MG63 (cell line): ENCODE measurements at places on chromosomes 16 and 17.

DNA sequence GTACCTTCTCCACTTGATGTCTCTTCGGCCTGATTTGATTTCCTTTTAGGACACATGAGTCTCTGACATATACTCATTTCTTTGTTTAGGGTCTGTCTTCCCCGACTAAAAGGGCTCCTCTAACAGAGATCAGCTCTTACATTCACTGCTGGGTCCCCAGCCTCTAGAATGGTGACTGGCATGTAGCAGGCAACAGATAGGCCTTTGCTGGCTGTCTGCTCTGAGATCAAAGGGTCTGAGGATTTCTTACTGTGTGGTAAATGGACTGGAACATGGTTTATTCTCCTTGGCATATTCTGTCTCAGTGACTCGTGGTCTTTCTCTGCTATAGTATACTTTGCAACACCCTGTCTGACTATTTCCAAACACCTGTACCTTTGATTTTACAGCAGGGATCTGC lies 16.7 kb downstream of the DNAAF1 start:
- no peak for DNase-seq

- DNase-seq: no peak
These were observed 117.2 kb upstream of the SALL1 start for GRCh38 chr16:51268237-51268636.

DNA sequence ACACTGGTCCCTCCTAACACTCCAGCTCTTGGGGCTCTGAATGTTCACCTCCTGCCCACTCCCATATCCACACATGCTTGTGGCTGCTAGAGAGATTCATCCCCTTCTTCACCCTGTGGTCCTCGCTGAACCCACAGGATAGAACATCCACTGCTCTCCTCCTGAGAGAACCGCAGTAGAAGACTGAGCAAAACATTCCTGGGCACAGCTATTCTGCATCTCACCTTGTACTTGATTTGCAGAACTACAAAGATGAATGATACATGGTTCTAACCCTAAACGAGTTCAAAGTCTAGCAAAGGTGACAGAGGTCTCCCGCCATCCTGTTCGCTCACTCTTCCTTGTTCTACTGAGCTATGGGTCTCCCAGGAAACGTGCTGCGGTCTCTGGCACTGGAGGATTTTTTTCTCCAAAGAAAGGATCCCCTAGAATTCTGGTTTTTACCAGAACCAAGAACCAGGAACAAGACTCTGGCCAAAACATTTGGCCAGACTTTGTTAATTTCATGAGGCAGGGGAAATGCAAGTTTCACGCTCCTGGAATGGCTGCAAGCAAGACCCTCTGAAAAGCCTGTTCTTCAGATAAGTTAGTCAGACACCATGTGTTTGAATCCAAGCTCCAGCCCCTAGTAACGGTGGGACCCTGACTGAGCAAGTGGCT lies 39.5 kb downstream of the TMEM114 start:
- no peak for DNase-seq

DNA sequence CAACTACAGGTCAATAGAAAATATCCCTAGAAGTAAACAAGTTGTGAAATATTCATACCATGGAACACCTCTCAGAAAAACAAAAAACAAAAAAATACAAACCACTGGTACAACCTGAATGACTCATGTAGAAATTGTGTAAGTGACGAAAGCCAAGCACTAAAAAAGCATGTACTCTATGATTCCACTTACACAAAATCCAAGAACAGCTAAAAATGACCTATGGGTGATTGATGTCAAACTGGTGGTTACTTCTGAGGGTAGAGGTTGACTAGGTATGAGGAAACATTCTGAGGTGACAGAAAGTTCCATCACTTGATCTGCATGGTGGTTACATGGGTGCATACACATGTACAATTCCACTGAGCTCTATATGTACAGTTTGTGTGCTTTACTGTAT lies 31.1 kb downstream of the DHRS7C start:
- no peak for DNase-seq

DNA sequence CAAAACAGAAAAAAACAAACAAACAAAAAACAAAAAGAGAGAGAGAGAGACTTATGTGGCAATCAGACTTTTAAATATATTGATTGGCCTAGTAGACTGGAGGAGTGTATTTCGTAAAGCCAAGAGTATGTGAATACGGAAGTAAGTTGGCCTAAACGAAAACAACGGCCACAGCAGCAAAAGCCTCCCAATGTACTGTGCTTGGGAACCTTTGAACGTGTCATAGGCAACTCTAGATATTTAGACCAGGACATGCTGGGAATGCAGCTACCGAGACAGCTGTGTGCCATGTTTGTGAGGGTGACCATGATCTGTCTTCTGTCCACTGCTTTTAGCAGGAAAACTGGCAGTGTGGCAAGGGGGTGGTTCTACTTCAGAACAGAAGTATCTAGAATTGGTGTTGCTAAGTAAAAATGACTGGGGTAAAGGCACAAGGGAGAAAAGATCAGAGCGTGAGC lies 7.4 kb downstream of the MAF start:
- no peak for DNase-seq

- no peak for DNase-seq
These were observed 41.5 kb upstream of the TOM1L1 start for GRCh38 chr17:54859187-54859586.

GRCh38 chr17:41579484-41580243 lies 7.0 kb downstream of the KRT14 start:
- peak; percentile 83 for DNase-seq

GRCh38 chr17:7356072-7356549 lies 1.2 kb downstream of the TMEM95 start:
- peak; percentile 54 for DNase-seq

DNA sequence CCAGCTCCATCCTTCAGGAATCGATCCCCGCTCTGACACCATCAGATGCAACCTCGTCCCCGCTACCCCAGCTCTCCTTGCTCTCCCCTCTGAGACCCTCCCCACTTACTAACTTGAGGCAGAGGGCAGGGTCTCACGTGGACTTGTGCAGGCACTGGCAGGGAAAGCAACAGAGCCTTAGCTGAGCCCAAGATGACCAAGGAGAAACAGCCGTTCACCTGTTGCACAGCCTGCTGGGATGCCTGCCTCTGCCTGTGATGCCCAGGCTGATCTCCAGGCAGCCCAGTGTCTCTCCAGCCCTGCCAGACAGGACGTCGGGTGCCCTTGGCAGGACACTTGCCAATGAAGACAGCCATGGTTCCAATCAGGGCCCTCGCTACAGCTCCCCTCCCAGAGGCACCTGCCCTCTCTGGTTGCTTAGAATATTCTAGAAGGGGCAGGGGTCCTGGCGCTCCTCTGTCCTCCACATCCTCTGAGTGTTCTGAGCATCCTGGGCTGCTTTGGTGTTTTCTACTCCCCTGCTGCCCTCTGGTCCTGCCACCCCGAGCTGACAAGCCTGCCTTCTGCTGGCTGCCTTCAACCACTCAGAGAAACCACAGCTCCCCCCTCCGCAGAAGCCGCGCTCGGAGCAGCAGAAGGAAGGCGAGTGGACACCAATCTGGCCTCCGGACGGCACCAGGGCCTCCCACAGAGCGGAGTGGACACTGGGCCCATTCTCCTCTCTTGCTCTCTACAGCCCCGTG lies 6.7 kb downstream of the CEP295NL start:
- no peak for DNase-seq

GRCh38 chr17:16037636-16038035 lies 38.0 kb downstream of the TTC19 start:
- no peak for DNase-seq
